ENCODE measurements at places on chromosomes 2 and 18.

GRCh38 chr2:203437511-203437910 lies 97.6 kb downstream of the RAPH1 start:
- DNase-seq = no peak

- DNase-seq = peak; percentile 54
Observed at GRCh38 chr2:120109186-120110061, 96.5 kb downstream of the EPB41L5 start.

GRCh38 chr2:8214036-8214615 lies 467.7 kb upstream of the ID2 start:
- DNase-seq = no peak

- no peak for DNase-seq
Observed at GRCh38 chr2:30424231-30424630, 22.8 kb upstream of the LCLAT1 start.

DNA sequence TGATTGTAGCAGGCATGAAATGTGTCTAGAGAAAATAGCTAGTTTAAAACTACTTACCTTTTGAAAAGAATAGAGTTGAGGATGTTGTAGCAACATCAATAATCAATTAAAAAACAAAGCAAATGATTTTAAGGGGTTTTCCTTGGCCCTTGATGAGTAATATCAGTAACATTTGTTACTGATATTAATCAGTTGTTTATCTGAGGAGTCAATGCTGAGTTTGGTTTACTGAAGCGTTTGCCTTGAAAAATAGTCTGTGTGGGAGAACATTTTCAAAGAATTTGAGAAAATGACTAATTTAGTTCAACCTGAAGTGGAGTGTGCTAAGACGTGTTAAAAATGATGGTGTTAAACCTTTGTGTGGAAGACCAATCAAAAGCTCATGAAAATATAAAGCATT lies 9.3 kb downstream of the PTH2R start:
- no peak for DNase-seq

DNA sequence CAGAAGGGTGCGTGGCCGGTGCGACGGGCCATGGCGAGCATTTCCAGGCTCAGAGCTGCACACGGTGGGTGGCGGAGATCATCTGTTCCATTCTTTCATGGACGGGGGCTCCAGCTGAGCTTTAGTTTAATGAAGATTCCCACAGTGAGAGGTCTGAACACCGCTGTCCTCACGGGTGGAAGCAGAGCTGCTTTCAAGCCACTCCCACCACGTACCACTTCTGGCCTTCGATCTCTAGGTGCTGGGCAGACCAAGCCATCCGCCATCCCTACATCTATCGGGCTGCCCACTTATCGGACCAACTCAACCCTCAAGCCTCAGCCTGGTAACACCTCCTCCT lies 18.5 kb downstream of the GPR35 start:
- DNase-seq = no peak

GRCh38 chr2:12226653-12227052 lies 480.2 kb downstream of the LPIN1 start:
- no peak for DNase-seq

DNA sequence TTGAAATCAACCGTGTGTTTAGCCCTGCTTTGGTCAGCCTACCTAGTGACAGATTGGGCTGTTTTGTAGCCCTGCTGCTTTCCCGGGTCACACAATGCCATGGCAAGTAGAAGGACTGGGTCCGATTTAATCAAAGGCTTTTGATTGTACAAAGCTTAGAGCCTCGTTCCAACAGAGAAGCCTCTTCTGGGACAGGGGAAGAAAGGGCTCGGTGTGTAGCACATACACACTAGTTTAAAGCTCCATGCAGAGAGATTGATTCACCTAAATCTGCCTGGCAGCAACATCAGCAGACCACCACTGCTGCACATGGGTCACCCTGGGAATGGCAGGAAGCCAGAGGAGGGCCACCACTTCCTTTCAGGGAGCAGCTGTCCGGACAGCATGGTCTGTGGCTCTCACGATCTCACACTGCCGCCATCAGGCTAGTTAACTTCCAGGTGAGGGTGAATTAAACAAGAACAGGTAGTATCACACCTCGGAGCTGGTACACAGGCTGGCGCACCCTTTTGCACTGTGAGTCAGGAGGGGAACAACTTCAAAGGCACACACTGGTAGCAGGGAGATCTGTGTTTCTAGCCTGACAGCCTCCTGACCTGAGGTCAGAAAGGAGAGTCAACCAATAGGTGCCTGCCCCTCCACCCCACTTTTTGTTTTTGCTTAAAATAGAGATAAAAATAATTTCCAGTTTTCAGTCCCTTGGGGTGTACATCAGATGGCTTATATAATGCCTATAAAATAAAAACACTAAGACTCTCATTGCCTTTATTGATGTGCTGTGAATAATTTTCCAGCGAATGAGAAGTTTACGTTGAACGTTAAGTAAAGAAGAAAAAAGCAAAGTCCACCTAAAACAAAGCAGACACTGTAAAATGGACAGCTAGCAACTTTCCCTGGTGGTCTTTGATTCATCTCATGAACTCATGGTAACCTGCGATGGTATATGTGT lies 108.5 kb downstream of the CDCA7 start:
- no peak for DNase-seq

- DNase-seq = no peak
Observed at GRCh38 chr2:19630921-19631320, 270.9 kb downstream of the TTC32 start.

DNA sequence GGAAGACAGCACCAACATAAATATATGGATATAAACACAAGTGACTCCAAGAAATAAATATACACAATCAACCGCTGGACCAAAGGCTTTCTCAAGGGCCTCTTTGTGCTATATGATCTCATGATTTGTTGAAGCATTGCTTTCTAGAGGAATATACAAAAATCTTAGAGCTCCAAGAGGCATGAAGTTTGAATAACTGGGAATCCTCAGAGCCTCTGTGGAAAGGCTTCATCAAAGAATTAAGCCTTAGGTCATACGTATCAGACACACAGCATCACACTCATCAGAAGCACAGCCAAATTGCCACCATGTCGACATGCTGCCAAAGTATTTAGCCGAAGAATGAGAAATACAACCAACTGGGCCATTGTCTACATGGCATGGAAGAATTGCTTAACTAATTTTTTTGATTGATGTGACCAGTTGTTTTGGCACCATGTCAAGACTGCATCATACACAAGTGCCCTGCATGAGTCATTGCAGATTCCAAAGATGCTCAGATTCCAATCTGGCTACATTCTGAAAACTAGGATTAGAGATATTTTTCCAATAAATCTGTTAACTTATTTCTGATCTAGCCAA lies 860.6 kb upstream of the ZEB2 start:
- no peak for DNase-seq

DNA sequence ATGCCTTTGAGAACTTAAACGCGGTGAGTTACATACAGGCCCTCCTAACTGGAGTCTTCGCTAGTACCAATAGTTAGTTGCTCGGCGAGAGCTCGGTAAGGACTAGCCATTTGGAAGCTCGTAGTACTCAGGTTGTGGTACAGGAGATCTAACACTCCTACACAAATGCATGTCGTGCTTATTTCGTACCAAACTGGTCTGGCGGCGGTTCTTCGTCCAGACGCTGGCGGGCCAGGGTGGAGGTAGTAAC lies 346 bp upstream of the VRK2 start:
- DNase-seq = no peak

DNA sequence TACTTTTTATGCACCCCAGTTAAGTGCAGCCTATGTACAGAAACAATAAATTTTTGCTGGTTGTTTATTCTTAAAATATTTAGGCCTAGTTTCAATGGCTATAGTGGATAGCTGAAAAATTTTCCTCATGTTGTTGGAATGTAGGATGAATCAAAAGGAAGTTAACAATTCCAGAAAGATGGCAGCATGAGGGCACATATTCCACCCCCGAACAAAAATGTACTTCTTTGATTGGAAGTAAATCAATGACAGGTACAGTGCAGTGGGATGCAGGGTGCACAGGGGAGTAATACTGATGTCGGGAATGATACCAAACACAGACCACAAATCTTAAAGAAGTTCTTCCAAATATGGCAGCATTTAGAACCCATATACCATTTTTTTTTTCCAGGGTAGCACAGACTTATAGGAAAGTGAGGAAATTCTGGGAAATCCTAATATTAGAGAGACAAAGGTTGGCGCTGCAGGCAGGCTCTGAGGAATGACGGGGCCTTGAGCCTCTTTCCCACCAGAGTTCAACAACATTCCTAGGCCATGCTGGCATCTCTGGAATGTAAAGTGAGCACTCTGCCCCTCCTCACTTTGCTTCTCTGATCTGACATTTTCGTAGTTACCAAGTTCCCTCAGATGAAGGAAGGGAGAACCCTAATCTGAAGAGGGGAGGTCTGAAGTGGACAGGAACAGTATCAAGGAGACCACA lies 36.6 kb upstream of the IKZF2 start:
- no peak for DNase-seq

GRCh38 chr18:22613788-22614187 lies 196.1 kb upstream of the CTAGE1 start:
- DNase-seq = no peak

- DNase-seq = no peak
Observed at GRCh38 chr2:50840341-50841124, 191.4 kb downstream of the NRXN1 start.

DNA sequence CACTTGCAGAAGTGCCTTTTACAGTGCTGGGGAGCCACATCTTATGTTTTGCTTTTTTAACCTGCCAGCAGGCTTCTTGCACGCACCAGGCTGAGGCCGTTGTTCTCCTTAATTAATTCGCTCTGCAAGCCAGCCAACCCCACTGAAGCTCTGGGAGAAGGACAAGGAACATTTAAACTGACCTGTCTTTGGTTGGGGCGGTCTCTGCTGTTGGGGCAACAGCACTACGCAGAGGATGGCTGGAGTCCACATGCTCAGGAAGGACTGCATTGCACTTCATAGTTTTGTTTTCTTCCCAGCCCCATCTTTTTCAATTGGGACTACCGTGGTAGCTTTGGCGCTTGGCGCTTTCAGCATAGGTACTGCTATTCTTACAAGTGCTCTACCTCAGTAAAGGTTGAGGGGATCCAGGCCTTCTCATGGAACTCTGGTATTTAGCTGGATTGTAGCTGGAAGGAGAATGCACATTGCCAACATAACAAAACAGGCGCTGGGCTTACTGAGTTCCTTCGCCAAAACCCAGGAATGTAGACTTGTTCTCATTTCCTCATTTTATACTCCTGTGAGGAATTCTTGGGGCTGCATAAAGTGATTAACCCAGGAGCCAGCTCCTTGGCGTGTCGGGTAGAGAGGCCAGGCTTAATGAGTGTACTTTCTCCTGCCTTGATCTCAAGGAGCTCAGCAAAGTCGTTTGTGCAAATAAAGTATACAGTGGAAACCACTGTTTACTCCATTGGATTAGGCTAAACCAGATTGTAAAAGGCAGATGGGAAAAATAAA lies 146.2 kb downstream of the PRKCE start:
- DNase-seq = no peak

GRCh38 chr2:863732-864450 lies 86.8 kb upstream of the SNTG2 start:
- DNase-seq = no peak
